ENCODE measurements at places on chromosomes 11 and 22. TPM values are rescaled to one million over a fixed set of nuclear protein-coding genes. Genes with fewer than 3 reads are reported as not detected.

Gene ACER3
- 14.7 TPM for total RNA-seq

Gene OR10V1
- not detected for total RNA-seq

Gene MACROD1
- total RNA-seq = 26.3 TPM

Gene OR51E2
- total RNA-seq = not detected

Gene USH1C
- not detected for total RNA-seq

Gene PANX2
- 1.4 TPM for total RNA-seq

Gene HEPHL1
- 10.3 TPM for total RNA-seq

Gene ST14
- total RNA-seq = 189 TPM

Gene CTSW
- total RNA-seq = not detected

Gene MS4A3
- total RNA-seq = not detected

Gene LRRC51
- 3.1 TPM for total RNA-seq

Gene TMPRSS13
- 6.8 TPM for total RNA-seq

Gene MAP6
- total RNA-seq = 0.50 TPM

Gene NCR3LG1
- 3.6 TPM for total RNA-seq

Gene LBHD1
- total RNA-seq = 1.9 TPM

Gene MISFA
- not detected for total RNA-seq

Gene CATSPER1
- not detected for total RNA-seq

Gene OR51B5
- total RNA-seq = not detected

Gene RBFOX2
- total RNA-seq = 93.0 TPM

Gene THRSP
- not detected for total RNA-seq

Gene TOP3B
- 43.2 TPM for total RNA-seq

Gene CASP5
- total RNA-seq = 0.50 TPM

Gene INS
- not detected for total RNA-seq

Gene ARHGEF17
- total RNA-seq = 13.0 TPM

Gene FGF3
- total RNA-seq = not detected

Gene PATE3
- total RNA-seq = not detected

Gene OR5P2
- total RNA-seq = under 0.01 TPM

Gene TRPM5
- not detected for total RNA-seq

Gene CECR2
- total RNA-seq = 0.07 TPM

Gene RGL4
- not detected for total RNA-seq

Gene SNX32
- 0.68 TPM for total RNA-seq

Gene MMP8
- not detected for total RNA-seq

Gene NCAPH2
- 18.4 TPM for total RNA-seq

Gene ADORA2A
- total RNA-seq = 0.64 TPM

Gene CCDC188
- not detected for total RNA-seq

Gene WNT7B
- 47.1 TPM for total RNA-seq

Gene MOGAT2
- total RNA-seq = not detected

Gene PLAAT2
- 0.50 TPM for total RNA-seq

Gene CYP2D6
- 0.34 TPM for total RNA-seq

Gene KCNJ11
- 0.36 TPM for total RNA-seq

Gene CARD18
- not detected for total RNA-seq

Gene ELFN2
- total RNA-seq = 0.68 TPM

Gene SOX10
- not detected for total RNA-seq

Gene UPB1
- total RNA-seq = not detected

Gene TXN2
- 20.6 TPM for total RNA-seq

Gene NAALAD2
- total RNA-seq = not detected

Gene MAPK8IP1
- 0.34 TPM for total RNA-seq

Gene NADSYN1
- total RNA-seq = 78.9 TPM

Gene NAV2
- 37.7 TPM for total RNA-seq

Gene HSD17B12
- 145 TPM for total RNA-seq

Gene KCNQ1
- 6.9 TPM for total RNA-seq

Gene SMDT1
- 6.8 TPM for total RNA-seq

Gene F2
- total RNA-seq = under 0.01 TPM
